Putamen (tissue), 1 donor: ENCODE measurements at places on chromosomes 6 and 20.

DNA sequence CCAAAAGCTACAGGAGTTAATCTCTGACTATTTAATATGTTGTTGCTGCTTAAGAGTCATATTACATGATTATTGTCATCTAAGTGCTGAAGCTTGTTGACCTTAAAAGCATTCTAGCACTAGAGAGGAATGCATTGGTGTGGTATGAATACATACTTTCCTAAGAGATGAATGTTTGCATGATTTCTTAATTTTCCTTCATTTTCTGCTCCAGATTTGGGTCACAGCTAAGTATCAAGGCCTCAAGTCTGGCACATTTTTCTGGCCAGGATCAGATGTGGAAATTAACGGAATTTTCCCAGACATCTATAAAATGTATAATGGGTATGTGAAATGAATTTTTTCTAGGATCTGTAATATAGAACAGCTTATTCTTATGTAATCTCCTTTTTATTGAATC is 53.6 kb downstream of the ENPP1 start:
- no peak for DNase-seq

DNA sequence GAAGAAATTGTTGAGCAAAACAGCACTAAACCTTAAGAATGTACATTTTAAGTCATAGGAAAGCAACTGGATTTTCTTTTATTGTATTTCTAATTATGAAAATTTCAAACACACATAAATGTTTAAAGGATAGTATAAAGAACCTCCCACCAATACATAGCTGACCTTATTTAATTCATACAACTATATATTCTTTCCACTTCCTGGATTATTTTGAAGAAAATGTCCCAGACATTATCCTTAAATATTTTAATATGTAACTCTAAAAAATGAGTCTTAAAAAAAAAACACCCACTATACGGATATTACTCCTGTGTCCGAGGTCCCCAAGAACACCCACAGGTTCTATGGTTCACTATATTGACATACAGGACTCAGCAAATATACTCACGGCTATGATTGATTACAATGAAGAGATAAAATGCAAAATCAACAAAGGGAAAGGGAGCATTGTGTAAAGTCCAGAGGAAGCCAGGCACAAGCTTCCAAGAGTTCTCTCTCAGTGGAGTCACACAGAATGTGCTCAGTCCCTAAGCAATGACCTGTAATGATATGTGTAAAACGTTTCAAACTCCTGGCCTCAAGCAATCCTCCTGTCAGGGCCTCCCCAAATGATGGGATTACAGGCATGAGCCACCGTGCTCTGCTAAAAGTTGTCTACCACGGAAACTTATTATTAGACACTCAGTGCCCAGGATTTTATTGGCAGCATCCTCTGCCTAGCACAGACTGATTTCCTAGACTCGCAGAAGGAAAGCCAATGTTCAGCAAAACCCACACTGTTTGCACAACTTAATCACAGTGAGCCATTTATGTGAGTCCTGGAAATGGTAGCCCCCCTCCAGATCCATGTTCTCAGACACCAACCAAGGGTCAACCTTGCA is 23.2 kb downstream of the GLYATL3 start:
- DNase-seq: no peak

- no peak for DNase-seq
Measured at GRCh38 chr6:34514112-34514511, 42.0 kb downstream of the SPDEF start.

DNA sequence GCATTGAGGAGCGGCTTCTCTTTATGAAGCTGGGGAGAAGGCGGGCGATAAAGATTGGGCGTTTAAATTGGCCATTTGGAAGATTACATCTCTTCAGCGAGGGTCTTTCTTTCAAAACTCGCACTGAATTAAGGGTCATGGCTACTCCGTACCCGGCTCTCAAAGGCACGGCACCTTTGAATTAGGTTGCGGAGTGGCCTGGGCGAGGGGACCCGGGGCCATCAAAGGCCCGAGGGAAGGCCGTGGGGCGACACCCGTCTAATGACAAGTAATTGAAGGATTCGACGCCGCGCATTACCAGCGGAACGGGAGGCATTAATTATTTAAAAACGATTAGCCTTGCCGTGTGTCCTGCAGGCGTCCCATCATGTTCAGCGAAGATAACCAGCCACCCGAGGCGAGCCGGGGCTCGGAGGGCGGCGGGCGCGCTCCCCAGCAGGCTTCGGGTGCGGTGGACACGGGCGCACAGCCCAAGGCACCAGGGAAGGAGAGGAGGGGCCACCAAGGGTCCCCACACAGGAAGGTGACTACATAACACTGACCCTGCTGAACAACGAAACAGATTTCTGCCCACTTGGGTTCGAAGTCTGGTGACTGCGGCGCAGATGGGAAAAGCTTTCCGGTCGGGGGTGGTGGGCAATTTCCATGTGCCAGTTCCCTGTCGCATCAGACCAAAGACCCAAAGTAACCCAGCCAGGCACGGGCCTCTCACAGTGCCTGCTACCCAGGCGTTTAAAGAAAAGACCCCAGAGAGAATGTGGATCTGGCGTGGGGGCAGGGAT is 7.4 kb downstream of the FOXA2 start:
- DNase-seq: no peak

- no peak for DNase-seq
Measured at GRCh38 chr6:170281331-170282292, 9.3 kb downstream of the DLL1 start.

DNA sequence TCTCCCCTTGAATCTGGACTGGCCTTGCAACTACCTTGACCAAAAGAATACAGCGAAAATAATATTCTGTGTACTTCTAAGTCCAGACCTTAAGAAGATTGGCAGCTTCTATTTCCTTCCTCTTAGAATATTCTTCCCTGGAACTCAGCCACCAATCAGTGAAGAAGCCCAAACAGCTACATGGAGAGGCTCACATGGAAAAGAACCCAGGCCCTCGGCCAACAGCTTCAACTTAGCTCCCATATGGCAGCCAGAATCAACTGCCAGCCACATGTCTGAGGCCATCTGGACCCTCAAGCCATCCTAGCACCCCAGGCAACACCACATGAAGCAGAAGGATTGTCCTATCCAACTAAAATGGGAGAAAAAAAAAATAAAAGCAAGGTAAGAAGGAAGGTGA is 178.8 kb downstream of the IBTK start:
- no peak for DNase-seq

- no peak for DNase-seq
Measured at GRCh38 chr20:16387666-16388065, 185.6 kb downstream of the KIF16B start.

GRCh38 chr20:37734228-37734985 is 40.6 kb downstream of the CTNNBL1 start:
- no peak for DNase-seq

- DNase-seq: no peak
Measured at GRCh38 chr6:153588330-153588729, 450.7 kb upstream of the OPRM1 start.

- no peak for DNase-seq
Measured at GRCh38 chr20:37526238-37526838, 1.3 kb downstream of the BLCAP start.
